BE2C (cell line): ENCODE measurements at places on chromosomes 1 and 21.

DNA sequence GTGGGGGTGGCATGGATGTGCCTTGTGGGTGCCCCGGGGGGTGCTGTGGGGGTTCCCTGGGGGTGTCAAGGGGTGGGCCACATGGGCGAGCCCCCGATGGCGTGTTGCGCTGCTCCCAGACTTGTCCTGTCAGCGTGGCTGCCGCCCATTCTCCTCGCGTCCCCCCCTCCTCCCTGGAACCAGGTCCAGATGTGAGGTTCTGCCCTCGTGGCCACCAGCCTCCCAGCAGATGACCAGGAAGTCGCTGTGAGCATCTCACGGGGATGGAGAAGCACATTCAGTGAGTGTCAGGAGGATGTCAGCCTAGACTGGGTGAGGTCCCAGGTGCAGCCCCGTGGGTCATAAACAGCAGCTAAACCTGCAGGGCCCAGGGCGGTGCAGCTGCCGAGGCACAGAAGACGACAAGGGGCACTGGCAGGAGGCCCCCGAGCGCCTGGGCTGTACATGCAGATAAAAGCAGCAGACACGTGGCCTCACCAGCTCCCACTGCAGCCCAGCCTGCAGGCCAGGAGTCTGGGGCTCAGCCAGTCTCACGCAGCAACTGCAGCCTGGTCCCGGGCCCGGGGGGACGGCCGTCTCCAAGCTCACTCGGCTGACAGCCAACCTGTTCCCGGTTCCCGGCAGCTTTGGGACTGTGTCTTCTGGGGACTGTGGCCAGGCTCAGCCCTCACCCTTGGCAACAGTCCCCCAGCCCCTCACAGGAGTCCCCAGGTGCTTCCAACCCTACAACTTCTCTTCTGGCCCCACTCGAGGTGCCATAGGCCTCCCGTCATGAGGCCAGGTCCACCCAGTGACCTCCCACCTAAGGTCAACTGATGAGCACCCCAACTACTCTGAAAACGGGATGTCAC is 17.5 kb upstream of the COL6A2 start:
- DNase-seq: peak; percentile 77

GRCh38 chr21:22438428-22439086 is 1440.3 kb downstream of the NCAM2 start:
- no peak for DNase-seq

- no peak for DNase-seq
Measured at GRCh38 chr21:34599534-34600101, 15.3 kb downstream of the RCAN1 start.

DNA sequence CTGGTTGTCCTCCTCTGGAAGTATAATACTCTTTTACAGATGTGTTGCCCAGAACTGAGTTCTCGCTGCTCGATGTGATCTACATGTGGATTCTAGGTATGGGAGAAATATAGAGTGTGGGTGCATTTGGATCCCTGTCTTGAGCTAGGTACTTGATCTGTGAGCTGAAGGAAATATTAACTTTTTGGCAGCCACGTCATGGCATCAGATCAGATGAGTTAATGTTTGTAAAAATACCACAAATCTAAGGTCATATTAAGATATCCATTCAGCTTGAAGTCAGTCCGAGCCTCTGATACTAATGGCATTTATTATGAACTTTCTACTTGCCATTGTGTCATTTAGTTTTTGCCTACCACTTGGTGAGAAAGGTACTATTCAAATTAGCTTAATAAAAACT is 24.6 kb downstream of the MAPKAPK2 start:
- no peak for DNase-seq

- no peak for DNase-seq
Measured at GRCh38 chr1:12621346-12622335, 3.6 kb upstream of the DHRS3 start.

- no peak for DNase-seq
Measured at GRCh38 chr1:247337250-247337746, 5.6 kb upstream of the ZNF496 start.

DNA sequence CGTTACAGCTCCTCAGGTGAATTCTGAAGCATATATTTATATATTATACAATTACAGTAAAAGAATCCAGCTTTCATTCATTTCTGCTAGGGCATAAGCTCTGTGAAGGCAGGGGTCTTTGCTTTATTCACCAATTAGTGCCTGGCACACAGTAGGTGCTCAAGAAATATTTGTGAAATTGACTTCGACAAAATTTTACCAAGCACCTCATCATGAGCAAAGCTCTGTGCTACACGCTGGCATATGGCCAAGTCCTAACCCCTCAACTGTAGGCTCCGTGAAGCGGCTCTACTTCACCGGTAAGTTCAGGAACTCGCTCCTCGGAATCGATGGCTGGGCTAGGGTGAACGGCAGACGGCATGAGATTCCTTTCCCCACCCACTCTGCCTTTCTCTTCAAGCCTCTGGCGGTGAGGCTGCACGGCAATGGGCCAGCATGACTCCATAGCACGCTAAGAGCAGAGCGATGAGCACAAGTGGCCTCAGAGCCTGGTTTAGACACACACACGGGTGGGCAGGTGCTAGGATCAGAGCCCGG is 8.7 kb downstream of the C1orf174 start:
- DNase-seq: no peak

DNA sequence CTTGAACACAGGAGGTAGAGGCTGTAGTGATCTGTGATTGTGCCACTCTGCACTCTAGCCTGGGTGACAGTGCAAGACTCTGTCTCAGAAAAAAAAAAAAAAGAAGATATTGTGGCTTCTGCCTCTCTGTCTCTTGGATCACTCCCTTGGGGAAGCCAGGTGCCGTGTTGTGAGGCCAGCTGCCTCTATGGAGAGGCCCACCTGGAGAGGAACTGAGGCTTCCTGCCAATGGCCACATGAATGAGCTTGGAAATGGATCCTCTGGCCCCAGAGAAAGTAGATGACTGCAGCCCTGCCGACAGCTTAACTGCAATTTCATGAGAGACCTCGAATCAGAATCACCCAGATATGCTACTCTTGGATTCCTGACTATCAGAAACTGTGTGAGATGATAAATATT is 19.7 kb upstream of the AK2 start:
- DNase-seq: no peak

DNA sequence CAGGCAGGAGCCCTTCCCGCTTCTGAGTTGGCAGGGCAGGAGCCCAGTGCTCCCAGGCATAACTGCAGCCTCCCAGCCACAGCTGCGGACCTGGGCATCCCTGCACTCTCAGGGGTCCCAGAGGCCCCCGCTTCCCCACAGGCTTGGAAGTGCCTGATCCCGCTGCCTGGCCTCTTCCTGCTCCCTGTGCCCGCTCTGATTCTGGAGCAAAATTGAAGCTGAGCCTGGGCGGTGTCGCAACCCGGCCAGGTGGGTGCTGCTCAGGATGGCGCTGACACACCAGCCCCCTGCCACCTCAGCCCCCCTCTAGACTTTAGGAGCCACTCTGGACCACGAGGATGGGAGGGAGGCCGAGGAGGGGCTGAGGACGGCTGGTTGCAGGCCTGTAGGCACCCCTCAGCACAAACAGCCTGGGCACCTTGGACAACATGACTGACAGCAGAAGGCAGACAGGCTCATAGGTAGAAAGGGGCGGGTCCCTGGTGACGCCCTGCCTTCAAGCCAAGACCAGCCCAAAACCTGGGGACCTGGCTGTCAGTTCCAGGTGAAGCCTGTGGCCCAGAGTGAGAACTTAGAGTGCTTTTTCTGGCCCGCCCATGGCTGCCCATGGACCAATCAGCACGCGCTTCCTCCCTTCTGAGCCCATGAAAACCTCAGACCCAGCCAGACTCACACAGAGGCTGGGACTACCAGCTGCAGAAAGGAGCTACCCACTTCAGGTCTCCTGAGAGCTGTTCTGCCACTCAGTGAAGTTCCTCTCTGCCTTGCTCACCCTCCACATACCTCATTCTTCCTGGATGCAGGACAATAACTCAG is 7.2 kb downstream of the HLCS start:
- no peak for DNase-seq

- DNase-seq: no peak
Measured at GRCh38 chr1:226203655-226204054, 17.1 kb upstream of the ACBD3 start.

GRCh38 chr1:12209495-12209832 is 20.4 kb upstream of the VPS13D start:
- no peak for DNase-seq

- DNase-seq: no peak
Measured at GRCh38 chr1:198179556-198179981, 22.8 kb downstream of the NEK7 start.

DNA sequence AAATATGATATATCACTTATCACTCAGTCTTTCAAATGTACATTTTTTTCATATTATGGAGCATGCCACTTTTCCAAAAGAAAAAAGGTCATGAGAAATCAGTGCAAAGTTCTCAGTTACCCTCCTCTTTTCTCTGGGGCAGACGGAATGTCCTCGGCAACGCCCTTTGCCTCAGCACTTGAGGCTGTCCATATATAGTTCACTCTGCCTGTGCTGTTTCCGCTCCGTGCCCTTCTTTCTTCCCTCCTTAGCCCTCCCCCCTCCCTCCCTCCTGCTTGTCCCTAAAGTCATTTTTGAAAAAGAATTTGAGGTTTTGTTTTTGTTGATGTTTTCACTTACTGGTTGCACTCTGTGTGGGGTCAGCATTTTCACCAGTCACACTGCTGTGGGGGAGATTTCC is 5.4 kb downstream of the BARHL2 start:
- DNase-seq: no peak

GRCh38 chr1:220157738-220158137 is 63.8 kb downstream of the IARS2 start:
- no peak for DNase-seq

DNA sequence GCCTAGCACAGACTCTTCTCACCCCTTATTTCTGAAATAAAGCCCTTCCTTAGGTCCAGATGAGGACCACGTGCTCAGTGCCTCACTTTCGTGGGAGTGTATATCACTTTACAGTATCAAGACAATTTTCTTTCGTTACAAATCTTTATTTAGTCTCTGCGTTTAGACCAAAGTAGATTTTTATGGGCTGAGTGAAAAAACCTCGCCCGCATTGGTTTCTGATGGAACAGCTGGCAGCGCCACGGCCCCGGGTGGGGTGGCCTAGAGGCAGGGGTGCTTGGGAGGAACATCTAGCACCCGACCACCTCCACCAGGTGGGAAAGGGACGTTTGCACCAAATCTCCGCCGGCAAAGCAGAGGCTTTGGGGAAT is 7.6 kb downstream of the SIM2 start:
- DNase-seq: no peak

DNA sequence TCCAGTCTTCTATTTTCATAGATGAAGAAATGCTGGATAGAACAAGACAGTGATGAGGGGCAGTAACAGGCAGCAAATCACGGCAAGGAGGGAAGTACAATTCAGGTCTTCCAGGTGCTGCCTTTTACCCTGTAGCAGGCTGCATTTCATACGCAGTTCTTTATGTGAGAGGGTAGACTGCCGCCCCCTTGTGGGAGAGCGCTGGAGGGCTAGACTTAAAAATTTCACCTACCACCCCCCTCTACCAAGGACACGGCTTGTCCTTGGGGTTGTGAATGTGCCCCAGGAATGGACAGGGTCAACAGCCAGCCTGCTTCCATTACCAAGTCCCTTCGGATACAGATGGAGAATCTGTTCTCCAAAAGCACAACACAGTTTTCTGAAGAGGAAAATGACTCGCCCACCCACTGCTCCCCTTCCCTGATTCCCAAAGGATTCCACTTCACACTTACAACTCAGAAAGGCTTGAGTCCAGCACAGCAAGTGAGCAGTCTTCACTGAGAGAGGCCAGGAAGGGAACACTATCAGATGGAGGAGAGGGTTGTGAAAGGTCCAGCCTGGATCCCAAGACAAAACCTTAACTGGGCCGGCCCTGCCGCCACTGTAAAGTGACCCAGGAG is 7.4 kb downstream of the WDR77 start:
- peak; percentile 61 for DNase-seq

DNA sequence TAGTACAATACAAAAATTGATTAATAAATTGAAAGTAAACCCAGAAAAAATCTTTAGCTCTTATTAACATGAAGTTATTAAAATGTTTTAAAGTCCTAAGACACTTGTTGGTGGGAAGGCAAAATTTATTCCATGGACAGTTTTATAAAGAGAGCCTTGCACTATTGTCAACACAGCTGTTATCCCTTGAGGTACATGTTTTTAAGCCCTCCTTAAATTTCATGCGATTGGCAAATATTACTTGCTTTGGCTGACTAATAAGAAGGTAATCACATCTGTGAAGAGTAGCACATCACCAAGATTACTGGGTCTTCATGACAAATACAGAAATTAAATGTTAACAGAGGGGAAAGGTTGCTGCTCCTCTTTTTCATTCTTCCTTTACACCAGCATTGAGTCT is 611.1 kb downstream of the BRINP3 start:
- DNase-seq: no peak

DNA sequence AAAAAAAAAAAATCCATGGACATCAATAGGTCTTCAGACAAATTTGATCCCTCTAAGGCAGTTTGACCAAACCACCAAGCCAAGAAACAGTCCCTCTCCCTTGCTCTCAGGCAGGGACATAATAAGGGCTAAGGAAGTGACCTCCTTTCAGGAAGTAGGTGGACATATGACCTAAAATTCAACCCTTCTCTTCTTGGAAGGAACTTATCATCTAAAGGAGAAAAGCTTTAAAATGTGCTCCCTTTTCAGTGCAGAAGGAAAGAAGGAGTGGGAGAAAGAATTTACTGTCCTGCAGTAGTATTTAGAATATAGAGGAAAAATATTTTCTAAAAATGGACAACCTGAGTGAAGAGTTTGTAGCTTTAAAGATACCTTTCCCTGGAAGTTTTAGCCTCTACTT is 118.1 kb downstream of the DTL start:
- DNase-seq: no peak

DNA sequence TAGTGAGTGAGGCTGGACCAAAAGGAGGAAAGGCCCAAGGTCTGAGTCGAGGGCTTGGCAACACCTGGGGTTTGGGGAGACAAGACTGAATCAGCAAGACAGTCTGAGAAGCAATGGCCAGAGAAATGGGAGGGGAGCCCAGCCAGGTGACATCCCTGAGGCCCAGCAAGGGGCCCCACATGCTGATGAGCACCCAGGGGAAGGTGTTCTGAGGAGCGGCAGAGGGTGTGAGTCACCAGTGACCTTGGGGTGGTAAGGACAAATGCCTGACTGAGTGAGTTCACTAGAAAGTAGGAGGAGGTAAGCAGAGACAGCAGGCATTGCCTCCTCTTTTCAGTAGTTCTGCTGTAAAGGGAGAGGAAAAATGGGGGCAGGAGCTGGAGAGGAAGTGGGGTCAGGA is 192.4 kb upstream of the GALNT2 start:
- no peak for DNase-seq

GRCh38 chr1:43239484-43239883 is 30.3 kb upstream of the TMEM125 start:
- no peak for DNase-seq

DNA sequence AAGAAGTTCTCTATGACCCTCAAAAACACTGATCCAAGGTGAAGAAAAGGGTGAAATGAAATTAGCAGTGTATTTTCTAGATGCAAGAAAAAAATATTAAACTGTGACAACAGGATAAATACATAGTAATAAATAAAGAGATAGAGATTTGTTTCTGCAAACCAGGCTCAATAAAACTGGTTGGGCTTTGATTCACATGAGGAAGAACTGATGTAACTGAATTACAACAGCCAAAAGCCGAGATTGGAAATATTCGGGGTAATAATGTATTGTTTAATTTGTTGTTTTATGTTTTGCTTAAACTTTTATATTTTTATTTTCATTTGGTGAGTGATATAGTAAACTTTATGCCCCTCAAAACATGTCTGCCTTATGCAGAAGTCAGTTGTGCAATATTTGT is 285.0 kb downstream of the BRINP3 start:
- DNase-seq: no peak
